ENCODE measurements at places on chromosomes 12 and 14.
A peak's percentile ranks its signal among the peaks of the same experiment; 100 is the strongest.

GRCh38 chr12:12606781-12607589 lies 4.7 kb upstream of the CREBL2 start:
- DNase-seq, result no peak

DNA sequence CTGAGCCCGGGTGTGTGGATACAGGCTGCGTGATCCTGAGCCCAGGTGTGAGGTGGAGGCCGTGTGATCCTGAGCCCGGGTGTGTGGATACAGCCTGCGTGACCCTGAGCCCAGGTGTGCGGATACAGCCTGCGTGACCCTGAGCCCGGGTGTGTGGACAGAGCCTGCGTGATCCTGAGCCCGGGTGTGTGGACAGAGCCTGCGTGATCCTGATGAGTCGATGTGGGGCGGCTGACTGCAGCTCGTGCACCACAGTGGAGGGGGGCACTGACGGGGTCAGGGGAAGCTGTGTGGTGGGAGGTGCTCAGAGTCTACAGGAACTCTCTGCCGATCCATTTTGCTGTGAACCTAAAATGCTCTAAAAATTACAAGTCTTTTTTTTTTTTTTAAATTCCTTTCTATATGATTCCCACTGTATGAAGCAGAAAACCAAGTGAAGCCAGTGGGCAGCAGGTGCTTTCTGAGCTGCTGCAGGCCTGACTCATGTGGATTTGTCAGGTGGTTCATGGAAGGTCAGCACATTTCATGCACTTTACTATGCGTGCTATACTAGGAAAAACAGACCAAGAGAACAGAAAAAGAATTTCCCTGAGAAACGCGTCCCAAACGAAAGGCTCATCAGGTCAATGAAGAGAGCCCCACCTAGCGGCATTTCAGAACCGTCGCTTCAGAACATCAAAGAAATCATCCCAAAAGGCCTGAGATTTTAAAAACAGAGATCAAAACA lies 19.3 kb downstream of the BRF1 start:
- no peak for DNase-seq

- peak; percentile 90 for DNase-seq
Measured at GRCh38 chr12:16347391-16348298, at the start of gene MGST1. Gene MGST1 (plus strand): TSS chr12:16347645. CDS start chr12:16354253, 6,608 bp downstream.

GRCh38 chr12:107645630-107646333 lies 39.8 kb upstream of the PWP1 start:
- no peak for DNase-seq

DNA sequence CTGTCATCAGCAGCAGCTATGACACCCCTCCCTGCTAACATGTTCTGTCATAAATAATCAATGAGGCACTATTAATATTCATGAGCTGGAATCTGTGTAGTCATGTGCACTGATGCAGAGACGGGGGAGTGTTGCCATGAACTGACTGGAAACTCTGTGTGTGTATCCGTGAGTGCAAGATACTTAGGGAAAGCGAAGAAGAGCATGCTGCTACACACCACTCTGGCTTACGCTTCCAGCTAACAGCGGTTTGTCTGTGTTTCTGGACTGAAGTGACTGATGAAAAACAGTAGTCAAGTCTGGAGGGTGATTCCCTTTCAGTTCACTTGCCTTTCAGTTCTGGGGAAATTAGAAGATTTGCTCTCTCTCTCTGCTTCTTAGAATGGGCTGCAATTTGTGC lies 249.4 kb downstream of the PDZRN4 start:
- DNase-seq, result no peak

DNA sequence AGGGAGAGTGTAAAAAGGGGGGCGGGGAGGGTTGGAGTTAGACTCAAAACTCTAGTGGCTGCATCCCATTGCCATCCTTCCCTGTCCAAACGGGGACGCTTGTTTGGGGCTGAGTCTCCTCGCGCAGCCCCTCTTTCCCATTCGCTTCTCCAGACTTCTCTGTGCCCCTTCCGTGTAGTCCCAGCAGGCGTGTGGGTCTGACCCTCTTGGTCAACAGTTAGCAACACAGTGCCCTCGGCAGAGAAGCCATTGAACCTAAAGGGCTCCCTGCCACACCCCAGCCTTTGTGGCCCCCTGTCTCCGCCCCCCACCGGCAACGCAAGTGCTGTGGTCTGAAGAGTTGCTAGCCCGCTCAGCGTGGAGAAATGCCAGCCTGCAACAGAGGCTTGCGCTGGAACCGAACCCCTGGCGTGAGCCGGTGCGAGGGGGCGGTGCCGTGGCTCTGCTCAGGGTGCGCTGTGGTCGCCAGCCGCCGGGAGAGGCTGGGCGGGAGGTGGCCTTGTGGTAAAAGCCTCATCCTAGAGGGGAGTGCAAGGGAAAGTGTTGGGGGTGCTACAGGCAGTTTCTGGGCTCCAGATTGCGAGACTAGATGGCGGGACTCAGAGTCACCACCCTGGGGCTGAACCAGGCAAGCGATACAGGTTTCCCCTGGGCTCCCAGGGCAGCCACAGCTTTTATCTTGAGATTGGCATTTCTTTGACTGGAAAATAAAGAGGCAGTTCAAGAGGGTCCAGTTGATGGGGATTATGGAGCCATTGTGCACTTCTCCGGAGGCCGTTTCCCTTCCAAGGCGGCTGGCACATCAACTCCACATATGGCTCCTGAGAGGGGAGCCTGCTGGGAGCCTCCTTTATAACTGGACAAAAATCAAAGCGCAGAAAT lies 2.1 kb downstream of the PLXNC1 start:
- no peak for DNase-seq

DNA sequence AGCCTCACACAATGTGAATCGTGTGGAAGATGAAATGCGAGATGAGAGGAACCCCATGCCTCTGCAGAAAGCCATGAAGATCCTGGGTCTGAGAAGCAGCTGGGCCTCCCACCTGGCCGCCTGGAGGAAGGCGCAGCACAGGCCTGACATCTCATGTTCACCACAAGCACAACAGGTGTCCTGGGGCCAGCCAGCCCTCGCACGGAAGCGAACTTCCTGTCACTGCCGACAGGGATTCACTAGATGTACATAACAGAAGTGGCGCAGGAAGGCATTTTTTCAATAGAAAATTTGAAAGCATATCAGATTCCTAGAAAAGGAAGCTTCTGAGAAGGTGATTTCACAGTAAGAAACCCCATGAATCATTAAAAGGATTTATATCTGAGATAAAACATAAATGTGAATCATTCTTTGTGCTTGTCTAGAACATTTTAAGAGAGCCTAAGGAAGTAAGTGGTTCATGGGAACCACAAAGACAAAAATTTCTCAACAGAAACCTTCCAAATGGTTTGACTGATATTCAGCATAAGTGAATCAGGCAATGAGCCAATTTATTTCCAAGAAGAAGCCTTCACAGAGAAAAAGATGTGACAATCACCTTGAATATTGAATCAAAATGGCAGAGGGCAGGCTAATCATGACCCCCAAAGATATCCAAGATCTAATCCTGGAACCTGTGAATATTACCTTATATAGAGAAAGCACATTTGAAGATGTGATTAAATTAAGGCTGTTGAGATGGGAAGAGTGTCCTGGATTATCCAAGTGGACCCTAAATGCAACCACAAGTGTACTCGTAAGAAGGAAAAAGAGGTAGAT lies 311.9 kb downstream of the DUSP6 start:
- DNase-seq, result peak; percentile 46

- no peak for DNase-seq
Measured at GRCh38 chr12:113211160-113211559, 10.1 kb upstream of the TPCN1 start.

DNA sequence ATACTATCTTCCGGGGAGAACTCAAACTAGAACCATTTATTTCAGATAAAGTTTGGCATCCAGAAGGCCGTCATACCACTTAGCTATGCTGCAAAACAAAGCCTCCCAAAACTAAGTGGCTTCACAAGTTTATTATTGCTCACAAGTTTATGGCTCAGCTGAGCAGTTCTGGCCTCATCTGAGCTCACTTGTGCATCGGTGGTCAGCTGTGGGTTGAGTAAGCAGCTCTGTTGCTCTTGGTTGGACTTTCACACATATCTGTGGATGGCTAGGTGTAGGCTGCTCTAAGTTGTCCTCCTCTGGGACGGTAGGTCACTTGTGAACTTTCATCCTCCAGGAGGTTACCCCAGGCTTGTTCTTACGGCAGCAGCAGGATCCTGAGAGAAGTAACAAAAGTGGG lies 162.7 kb downstream of the BTG1 start:
- DNase-seq, result no peak

DNA sequence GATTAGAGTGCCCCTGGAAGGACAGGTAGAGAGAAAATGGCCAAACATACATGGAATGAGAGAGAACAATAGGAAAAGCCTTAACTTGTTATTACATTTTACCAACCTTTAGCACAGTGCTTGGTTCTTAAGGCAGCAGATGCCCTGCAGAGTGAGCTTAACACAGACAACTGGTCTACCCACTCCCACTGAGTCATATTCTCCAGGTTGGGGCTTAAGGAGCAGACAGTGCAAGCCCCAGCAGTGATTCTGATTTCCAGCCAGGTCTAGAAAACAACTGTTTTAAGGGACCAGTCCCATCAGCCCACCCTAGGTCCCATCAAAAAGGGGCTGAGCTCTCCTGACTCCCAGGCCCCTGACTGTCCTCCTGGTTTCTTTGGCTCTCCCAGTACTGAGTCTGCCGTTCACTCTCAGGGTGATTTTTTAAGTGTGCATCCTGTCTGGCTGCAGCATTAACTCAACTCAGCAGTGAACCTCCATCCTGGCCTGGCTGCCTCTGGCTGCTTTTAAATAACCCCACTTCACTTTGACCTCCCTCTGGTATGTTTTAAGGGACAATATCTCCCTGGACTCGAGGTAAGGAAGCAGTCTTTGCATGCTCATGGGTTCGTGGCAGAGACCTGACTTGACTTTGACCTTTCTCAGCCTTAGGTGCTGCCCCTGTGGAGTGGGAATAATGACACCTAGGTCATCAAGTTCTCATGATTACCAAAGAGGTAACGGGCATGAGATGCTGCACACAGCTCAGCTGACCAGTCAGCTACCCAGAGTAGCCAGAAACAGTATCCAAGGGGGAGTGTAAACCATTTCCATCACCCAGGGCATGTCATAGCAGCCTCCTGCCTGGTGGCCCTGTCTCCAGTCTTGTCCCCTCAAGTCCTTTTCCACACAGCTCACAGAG lies 210.7 kb upstream of the PWP1 start:
- no peak for DNase-seq
